ENCODE measurements at places on chromosomes 11 and 22.

DNA sequence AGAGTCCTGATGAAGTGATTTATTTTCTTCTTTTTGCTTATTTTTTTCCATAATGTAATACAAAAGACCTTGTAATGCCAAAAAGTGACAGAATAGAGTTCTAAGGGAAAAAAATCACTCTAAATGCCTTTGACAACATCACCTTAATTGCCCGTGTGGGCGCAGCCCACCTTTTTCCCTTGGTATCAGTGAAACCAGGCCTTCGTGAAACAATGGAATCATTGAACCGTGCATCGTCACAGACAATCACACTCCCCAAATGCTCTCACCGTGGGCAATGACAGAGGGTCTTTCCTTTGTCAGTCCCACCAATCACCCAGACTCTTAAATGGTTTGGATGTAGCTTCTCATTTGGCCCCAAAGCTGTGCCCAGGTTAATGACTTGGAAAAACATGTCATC is 9.6 kb upstream of the SLC6A5 start:
- DNase-seq = no peak

DNA sequence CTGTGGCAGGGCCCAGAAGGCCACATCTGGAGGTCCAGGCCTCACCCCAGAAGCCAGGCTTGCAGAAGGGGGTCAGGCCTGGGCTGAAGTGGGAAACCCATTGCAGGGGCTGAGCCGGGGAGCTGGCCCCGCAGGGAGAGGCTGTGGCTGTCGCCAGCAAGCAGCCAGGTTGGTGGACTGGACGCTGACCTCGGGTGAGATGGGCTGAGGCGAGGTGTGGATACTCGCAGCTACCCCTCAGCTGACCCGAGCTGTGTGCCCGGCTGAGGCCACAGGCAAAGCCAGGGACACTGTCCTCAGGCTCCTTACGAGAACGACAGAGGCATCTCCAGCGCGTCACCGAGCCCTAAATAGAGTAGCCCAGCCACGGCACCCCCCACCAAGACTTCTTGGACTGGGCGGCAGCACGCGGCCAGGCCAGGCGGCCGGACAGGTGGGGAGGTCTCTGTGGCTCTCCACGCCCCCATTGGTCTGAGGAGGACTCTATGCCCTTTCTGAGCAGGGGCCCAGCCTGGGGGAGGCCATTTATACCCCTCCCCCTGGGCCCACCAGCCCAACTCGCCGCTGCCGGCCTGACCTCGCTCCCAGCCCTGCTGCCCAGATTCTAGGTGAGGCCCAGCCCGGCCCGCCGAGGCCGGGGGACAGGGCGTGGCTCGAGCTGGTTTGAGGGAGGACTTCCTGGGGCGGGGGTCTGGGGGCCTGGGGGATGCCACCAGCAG is at the start of gene TNNI2:
TSS of gene TNNI2 (plus strand) at position 556 of the 719 bp plus-strand sequence. CDS start 716 bp downstream, outside the sequence.
- DNase-seq = no peak

GRCh38 chr11:119356349-119357031 is 10.0 kb upstream of the MFRP start:
- DNase-seq = peak; percentile 82

DNA sequence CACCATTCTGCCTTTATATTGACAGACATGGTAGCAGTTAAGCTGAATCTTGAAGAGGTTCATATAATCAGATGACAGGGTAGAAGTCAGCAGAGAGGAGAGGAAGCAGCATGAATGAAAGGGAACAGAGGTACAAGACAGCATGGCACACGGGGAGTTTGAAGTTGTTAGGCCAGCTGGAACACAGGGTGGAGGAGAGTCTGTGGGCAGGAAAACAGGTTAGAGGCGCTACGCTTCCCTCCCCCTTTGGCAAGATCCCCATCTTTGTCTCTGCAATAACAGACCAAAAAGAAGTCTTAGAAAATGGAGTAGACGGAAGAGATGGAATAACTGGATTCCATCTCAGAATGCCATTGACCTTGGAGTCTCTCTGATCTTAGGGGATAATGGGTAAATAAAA is 20.0 kb upstream of the NDUFC2 start:
- DNase-seq = no peak

DNA sequence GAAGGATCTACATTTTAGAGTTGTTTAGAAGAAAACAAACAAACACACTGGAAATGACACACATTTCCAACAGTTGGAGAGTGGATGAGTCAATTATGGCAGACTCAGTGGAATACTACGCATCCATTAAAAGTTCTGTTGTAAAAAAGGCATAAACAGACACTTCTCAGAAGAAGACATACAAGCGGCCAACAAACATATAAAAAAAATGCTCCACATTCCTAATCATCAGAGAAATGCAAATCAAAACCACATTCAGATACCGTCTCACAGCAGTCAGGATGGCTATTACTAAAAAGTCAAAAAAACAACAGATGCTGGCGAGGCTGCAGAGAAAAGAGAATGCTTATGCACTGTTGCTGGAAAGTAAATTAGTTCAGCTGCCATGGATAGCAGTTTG is 298.2 kb downstream of the DDX10 start:
- no peak for DNase-seq

- no peak for DNase-seq
Observed at GRCh38 chr11:132060567-132060966, 690.2 kb downstream of the NTM start.

DNA sequence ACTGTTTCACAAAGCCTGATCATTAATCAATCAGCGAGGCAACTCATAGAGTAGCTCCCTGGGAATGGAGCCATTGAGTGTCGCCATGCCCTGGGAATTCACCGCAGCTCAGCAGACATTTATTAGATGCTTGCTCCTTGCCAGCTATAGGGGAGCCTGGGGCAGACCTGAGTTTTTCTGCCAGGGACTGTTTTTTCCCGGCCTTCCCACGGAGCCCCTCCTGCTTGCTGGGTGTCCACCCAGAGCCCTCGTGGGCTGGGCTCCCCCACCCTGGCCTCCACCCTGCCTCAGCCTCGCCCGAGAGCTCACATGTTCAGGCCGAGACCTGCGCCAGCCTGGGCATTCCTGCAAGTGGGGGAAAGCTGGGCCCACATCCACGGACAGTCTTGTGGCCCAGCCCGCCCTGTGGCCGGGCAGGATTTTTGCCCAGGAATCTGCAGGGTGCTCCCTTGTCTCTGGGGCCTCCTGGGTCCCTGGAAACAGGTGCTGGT is 64.9 kb downstream of the SMIM38 start:
- DNase-seq = peak; percentile 6

GRCh38 chr11:36890121-36890679 is 292.2 kb upstream of the RAG2 start:
- no peak for DNase-seq

DNA sequence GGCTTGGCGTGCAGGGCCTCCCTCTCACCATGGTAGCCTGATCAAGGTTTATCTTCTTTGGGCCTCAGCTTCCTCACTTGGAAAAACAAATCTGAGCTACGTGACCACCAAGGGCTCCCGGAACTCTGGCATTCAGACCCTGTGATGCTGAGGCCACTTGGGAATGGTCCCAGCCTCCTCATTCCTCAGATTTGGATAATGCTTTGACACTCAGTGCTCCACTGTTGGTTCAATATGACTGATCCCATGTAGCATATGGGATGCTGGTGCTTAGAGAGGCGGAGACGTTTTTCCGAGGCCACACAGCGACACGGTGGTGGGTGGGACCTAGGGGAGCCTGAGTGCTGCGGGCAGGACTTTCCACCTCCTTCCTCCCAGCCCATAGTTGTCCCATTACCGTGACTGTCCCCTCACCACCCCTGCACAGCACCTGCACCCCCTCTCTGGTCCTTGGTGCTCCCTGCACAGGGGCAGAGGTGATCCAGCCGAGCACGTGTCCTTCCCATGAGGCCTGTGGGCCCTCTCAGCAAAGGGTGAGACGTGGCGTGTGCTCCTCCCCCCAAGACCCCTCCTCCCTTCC is 23.1 kb downstream of the MB start:
- no peak for DNase-seq

DNA sequence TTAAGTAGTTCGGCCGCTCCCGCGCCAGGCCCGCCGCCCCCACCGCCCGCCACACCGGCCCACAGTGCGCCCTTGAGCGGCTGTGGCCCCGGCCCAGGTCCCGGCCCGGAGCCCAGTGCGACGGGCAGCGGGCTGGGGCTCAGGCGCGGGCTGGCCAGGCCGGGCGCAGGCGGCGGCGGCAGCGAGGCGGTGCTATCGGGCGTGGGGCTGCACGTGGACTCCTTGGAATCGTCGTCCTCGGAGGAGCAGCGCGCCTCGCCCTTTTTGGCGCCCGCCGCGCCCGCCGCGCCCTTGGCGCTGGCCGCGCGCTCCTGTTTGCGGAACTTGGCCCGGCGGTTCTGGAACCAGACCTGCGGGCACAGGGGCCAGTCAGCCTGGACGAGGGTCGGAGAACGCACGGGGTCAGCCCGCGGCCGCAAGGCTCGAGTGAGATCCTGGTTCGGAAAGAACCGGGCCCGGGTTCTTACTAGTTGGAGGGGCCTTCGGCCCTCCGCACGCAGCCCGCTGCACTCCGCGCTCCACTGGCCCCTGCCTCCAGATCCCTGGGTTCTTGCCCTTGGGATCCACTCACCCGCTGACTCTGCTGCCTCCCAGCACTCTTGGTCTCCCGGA is 4.0 kb downstream of the PHOX2A start:
- no peak for DNase-seq
